Myometrial cell (primary cell): ENCODE measurements at places on chromosomes 5 and 9. TPM values are rescaled to one million over a fixed set of nuclear protein-coding genes. Genes with fewer than 3 reads are reported as not detected.

PRRC1 gene
- 73.0 and 73.5 TPM in 2 replicates for total RNA-seq

PRRT1B gene
- not detected in 2 replicates for total RNA-seq

SPINK6 gene
- 1.1 TPM in 1 of 2 replicates, not detected in the other for total RNA-seq

PDLIM7 gene
- total RNA-seq, result 237 and 285 TPM in 2 replicates

GLDC gene
- 1.8 and 4.0 TPM in 2 replicates for total RNA-seq

PFN3 gene
- total RNA-seq, result not detected in 2 replicates

CDC14B gene
- 12.2 and 17.0 TPM in 2 replicates for total RNA-seq

MAMDC2 gene
- 0.35 and 0.86 TPM in 2 replicates for total RNA-seq

SFXN1 gene
- total RNA-seq, result 83.0 and 84.9 TPM in 2 replicates

SLC27A4 gene
- 16.1 and 19.9 TPM in 2 replicates for total RNA-seq

PCDHB2 gene
- 0.18 and 0.29 TPM in 2 replicates for total RNA-seq

CLINT1 gene
- 79.6 and 97.7 TPM in 2 replicates for total RNA-seq

C5orf58 gene
- not detected in 2 replicates for total RNA-seq

ZNF883 gene
- 1.7 and 3.7 TPM in 2 replicates for total RNA-seq

CCL21 gene
- not detected in 2 replicates for total RNA-seq

SLC23A1 gene
- total RNA-seq, result not detected in 2 replicates

ARSI gene
- total RNA-seq, result 1.2 and 1.8 TPM in 2 replicates

UHRF2 gene
- total RNA-seq, result 24.5 and 26.2 TPM in 2 replicates

ADRB2 gene
- total RNA-seq, result under 0.01 TPM in 1 of 2 replicates, not detected in the other

SHLD3 gene
- total RNA-seq, result 0.58 and 1.2 TPM in 2 replicates

AK1 gene
- total RNA-seq, result 72.5 and 135 TPM in 2 replicates

F2RL2 gene
- 0.58 and 1.8 TPM in 2 replicates for total RNA-seq
